ENCODE measurements at places on chromosomes 11 and 22.

DNA sequence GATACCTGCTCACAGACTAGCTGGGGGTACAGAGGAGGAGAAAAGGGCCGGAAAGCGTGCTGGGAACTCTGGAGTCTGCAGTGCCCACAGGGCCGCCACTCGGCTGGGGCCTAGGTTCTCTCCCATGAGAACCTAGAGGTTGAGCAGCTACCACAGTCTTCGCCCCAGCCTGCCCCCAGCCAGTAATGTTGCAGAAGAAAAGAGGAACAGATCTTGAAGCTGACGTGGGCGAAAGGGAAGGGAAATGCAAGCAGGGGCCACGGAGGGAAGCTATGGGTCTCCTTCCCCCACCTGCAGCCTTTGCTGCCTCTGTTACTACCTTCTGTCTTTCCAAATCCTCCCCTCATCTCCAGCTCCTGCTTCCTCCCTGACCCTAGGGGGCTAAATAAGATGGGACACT, 28.8 kb upstream of the P2RY2 start:
- no peak for DNase-seq

DNA sequence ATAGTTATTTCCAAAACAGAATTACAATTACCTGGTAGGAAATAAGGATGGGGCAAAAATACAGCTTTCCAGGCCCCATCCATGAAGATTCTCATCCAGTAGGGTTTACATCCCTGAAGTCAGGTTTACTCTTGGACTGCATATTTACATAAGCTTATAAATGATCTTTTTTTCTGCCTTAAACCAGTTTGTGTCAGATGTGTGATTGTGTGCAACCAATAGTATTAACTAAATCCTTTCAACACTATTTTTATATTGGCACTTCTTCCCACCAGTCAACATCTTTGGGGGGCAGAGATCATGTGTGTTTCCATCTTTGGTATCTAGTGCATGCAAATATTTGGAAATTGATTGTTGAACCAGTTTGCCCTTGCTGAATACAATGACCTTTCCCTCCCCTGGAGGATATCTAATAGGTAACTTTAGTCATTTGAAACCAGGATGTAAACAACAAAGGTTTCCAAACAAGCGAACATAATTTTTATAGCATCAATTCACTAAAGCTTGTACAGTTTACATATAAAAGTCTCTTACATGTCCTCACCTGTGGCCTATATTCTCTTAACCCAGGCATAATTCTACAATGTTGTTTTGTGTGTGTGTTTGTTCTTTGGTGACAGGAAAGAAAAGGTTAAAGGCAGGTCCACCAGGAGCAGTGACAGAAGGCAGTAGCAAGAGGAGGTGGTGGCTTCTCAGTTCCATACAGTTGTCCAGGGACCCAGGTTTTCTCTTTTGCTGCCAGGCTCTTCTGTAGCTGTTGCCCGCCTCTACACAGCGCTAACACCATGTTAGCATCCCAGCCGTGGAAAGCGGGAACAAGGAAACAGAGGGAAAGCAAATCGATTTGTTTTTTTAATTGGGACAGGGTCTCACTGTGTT, 1.7 kb upstream of the ME3 start:
- DNase-seq: no peak

- DNase-seq: no peak
These were observed 6.6 kb upstream of the FUT4 start for GRCh38 chr11:94537031-94537600.

DNA sequence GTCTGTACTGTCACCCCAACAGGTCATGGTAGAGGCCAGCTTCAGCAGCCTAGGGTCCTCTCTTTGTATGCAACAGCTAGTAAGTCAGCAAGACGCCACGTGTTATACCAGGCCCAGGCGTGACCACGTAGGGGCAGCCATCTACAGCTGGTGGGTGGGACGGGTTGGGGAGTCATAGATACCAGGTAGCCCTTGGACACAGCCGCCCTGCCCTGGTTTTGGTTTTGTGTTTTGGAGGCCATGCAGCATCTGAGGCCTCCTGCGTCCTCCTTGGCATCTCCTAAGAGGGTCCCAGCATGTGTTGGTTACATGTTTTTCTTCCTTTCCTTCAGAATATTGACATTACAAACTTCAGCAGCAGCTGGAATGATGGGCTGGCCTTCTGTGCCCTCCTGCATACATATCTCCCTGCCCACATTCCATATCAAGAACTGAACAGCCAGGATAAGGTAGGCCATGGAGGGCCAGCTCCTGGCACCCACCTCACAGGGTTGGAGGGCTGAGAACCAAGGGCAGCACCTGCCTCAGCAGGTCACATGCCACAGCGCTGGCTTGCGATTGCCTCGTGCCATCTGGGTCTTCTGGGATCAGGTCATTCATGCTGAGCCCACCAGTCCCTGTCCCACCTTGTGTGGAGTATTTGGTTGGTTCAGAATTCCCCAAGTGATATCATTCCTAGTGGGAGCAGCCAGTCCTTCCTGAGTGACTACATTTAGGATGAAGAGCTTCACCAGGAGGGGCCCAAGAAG, 16.0 kb upstream of the ADORA2A start:
- no peak for DNase-seq

GRCh38 chr22:46452195-46453005, 85.0 kb downstream of the CELSR1 start:
- DNase-seq: no peak

DNA sequence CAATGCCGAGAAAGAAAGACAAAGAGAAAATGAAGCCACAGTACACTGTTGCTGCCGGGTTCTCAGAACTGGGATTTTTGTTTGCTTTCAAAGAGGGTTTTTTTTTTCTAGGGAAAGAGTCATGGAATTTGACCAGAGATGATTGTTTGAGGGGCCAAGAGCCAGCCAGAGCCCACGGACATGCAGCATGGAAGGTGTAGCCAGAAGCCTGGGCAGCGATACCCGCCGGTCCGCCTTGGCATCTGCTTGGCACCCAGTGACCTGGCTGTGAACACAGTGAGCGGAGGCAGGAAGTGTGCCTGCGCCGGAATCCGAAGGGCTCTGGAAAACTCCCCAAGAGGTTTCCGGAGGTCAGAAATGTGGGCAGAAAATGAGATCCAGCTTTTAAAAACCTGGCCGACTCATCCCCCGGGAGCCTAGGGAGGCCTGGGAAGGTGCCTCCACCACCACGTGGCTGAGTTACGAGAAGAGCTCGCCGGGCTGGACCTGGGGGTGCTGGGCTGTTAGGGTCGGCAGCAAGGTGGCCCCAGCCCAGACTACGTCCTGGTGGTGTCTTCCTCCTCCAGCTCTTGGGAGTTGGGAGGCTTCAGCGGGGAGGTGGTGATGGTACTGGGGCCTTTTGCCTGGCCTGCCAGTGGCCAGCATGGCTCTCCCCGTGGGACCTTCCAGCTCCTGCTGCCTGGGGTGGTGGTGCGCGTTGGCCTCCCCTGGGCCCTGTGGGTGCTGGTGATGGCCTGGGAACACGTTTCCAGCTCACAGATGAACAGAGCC, 61.6 kb upstream of the PPARA start:
- DNase-seq: no peak

GRCh38 chr11:48101958-48102357, 114.7 kb upstream of the OR4B1 start:
- no peak for DNase-seq

DNA sequence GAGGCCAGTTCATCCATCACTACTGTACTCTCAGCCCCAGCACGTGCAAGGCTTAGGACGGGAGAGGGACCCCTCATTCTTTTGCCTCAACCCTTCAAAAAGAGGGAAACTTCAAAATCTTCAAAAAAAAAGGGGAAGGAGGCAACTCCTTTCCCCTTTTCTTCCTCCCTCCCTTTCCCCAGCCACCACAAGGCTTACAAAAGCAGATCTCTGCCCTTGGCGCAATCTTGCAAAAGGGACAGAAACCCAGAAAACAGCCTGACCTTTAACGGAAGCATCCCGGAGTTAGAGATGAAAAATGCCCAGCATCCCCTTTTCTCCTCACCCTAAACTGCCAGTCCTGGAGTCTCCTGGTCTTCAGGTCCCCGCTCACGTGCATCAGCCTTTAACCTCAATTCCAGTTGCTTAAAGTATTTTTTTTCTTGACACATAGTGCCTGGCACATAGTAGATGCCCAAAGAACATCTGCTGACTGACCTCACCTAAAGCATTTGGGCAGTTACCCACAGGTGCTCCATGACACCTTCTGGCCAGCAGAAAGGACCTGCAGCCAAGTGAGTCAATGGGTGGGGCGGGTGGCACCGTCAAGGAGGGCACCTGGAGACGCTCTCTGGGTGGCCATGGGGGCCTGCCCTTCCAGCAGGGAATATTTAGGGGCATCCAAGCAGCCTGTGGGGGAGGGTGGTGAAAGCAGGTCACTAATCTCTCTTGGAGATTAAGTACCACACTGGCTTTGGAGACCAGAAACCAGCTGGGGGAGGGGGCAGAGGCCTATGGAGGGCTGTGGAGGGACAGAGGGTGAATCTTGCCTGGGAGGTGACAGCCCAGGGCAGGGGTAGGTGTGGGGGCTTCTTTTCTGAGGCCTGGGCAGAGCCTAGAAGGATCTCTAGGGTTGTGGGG, 16.3 kb downstream of the NECTIN1 start:
- DNase-seq: no peak

GRCh38 chr11:126317432-126317755, 13.5 kb downstream of the DCPS start:
- DNase-seq: no peak

DNA sequence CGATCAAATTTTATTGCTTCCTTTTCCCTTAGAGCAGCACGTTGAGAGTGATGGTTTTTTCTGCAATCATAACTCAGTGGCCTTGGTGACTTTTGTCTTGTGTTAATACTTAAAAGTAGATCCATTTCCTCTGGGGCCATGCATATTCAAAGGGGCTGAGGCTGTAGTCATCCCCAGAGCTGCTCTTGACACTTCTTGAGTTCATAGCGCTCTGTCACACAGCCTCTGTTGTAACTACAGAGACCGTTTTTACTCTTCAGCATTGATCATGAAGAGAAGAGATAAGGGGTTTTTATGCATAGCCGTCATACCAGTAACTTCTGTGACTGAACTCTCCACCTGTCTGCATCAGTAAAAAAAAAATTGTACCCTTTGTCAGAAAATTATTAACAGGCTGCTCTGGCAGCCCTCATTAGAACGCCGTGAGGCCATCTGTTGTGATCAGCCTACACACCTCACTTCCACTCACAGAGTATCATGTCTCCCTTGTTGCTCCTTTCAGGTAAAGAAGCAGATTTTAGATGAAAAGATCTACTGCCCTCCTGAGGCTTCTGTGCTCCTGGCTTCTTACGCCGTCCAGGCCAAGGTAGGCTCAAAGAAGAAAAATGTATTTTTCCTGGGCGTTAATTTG, 38.4 kb downstream of the NF2 start:
- DNase-seq: no peak

DNA sequence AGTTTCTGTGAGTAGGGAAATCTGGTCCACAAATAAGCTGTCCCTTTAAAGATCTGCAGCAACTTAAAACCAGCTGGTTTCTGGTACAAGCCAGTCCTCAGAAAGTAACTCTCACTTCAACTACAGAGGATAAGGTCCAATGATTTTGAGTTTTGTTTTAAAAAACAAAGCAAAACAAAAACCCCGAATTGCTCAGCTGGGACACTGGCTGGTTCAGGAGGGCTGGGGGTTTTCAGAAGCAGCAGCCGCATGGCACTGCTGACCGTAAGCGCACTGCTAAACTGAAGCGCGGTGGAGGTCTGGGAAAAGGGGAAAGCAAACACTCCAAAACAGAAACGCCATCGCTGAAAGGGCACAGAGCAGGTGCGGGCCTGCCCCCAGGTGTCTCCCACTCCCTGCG, 59.7 kb downstream of the MICAL3 start:
- no peak for DNase-seq

DNA sequence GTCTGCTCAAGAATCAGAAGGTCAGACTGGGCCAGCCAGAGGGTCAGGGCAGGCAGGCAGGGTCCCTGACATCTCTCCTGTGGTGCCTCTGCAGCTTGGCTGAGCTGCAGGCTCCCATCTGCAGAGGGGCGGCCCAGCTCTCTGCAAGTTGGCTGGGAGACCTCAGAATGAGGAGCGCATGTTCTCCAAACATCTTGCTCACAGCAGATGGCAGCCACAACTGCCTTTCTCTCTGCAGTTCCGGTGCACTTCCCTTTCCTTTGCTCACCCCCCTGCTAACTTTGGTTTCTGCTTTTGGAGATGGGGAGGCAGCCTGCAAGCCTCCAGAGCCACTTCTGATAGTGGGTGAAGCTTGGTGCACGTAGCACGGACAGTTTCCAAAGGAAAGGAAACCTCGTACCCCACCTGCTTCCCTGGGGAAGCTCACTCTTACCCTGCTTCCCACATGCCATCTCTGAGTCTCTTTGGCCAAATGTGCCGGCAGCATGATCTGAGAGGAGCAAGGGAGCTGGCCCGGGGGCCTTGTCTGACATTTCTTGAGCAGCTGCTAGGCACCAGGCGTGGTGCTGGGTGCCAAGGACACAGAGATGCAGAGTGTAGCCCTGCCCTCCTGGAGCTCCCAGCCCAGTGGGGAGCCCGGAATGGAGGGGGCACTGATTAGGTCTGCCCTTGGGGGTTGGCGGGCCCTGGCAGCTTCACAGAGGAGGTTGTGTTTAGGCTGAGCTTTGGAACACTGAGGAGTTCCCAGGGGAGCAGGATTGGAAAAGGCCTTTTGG, 18.2 kb downstream of the DAGLA start:
- DNase-seq: peak; percentile 21

GRCh38 chr11:34235189-34235588, 122.6 kb downstream of the ABTB2 start:
- no peak for DNase-seq

GRCh38 chr22:44724859-44725258, 22.9 kb downstream of the PRR5 start:
- DNase-seq: no peak

GRCh38 chr11:66336234-66337102, at the start of gene RIN1:
RIN1 (minus strand) TSS chr11:66336434; CDS start chr11:66336402, 32 bp downstream.
- no peak for DNase-seq

DNA sequence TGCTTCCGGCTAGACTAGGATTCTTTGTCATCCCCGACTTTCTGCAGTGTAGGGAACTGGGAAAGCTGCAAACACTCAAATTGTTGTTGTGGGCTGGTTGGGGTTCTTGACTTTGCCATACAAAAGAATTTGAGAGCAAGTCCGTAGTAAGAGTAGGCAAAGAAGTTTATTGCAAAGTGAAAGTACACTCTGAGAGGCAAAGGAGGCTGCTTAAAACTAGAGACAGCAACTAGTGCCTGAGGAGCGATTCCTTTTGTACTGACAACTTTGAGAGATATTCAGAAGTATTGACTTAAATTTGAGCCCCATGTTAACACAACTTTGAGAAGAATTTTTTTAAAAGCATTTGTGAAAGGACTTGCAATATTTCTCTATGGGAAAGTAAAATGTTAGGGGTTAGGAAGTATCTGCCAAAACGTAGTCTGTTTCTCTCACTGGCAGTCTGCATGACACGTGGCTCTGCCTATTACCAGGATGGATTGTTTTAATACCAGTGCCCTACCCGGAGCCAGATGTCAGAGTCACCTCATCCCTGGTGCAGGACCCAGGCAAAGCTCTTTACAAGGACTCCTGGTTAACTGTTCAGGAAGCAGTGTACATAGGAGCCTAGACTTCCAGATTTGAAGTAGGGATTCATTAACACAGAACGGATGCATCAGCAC, 85.0 kb upstream of the CLPB start:
- DNase-seq: peak; percentile 10

GRCh38 chr22:37018815-37019308, 385 bp downstream of the TST start:
- DNase-seq: no peak

GRCh38 chr11:109062445-109062844, 359.5 kb upstream of the C11orf87 start:
- no peak for DNase-seq

All from CD4-positive, alpha-beta T cell treated with Interleukin-6 at 100 ng/mL for 8 hours (primary cell).